ENCODE measurements at places on chromosomes 7 and 10.

- no peak for DNase-seq
Measured at GRCh38 chr7:139568346-139568675, 44.8 kb downstream of the CLEC2L start.

DNA sequence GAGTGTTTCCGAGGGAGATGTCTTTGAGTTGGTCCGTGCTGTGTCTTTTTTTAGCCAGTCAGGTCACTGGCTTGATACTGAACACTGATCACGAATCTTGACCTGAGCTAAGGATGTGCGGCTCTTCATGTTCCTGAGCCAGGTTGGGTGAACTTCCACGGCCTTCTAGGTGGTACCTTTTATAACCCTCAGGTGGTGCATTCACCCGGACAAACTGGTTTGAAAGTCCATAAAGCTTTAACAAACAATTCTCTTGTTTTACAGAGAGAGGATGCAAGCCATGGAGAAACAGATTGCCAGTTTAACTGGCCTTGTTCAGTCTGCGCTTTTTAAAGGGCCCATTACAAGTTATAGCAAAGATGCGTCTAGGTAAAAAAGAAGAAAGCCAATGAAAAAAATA lies 229.5 kb downstream of the ARHGAP21 start:
- no peak for DNase-seq

GRCh38 chr7:158284121-158284520 lies 303.5 kb downstream of the PTPRN2 start:
- DNase-seq, result no peak

GRCh38 chr10:88507826-88508453 lies 75.2 kb downstream of the RNLS start:
- no peak for DNase-seq

DNA sequence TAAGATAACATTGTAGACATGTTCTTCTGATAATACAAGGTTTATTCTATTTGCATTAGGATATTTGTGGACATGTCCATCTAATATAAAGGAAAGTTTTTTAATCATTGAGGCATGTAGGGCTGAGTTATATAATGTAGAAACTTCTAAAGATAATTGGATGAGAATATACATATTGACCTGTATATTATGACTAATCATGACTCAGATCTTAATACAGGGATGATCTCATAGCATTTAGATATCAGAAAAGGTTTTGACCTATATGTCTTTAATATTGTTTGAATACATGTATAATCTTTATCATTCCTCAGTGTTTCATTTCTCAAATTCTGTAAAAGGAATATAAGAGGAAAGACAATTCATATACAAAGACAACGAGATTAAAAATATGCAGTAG lies 39.2 kb downstream of the CD36 start:
- DNase-seq, result no peak

DNA sequence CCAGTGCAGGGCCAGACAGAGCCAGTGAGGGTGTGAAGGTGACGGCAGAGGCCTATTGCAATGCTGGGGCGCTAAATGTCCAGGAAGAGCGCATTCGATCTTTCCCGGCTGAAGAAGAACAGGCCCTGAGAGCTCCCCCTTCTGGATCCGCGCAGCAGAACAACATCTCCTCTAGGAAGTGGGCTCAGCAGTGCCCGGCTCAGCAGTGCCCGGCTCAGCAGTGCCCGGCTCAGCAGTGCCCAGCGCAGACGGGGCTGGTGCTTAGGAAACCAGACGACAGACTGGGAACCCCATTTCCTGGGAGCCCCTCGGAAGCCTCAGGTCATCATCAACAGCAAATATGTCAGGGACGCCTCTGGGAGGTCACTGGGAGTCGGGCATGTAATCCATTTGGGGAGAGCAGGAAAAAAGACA lies 4.7 kb upstream of the NOS3 start:
- no peak for DNase-seq

- no peak for DNase-seq
Measured at GRCh38 chr10:3780771-3781467, 4.1 kb downstream of the KLF6 start.

DNA sequence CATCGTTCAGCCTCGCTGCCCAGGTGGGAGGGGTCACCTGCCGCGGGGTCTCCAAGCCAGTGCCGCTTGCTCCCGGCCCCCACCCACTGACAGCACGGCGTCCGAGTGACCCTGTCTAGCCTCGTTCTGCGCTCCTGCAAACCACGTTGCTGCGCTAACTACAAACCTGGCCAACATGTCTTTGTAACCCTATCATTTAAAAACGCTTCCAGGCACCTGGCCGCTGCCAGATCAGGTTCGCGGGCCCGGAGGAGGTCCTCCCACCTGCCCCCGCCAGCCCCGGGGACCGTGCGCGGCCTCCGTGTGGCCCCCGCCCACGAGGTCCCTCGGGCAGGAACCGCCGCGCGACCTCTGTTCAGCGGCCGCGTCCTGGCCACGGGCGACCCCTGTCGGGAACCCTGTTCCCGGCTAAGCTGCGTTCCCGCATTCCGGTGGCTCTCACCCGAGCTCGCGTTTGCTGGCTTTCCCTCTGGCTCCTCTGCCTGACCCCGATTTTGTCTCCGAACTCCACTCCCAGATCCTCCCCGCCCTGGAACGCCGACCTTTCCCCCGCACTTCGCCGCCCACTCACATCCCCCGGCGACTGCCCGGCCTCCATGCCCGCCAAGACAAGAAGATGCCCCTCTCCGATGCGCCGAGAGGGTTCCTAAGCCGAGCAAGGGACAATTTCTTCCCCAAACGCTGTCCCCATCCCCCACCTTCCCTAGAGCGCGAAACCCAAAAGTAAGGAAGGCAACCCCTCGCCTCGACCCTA lies 2.4 kb downstream of the SFMBT2 start:
- no peak for DNase-seq

DNA sequence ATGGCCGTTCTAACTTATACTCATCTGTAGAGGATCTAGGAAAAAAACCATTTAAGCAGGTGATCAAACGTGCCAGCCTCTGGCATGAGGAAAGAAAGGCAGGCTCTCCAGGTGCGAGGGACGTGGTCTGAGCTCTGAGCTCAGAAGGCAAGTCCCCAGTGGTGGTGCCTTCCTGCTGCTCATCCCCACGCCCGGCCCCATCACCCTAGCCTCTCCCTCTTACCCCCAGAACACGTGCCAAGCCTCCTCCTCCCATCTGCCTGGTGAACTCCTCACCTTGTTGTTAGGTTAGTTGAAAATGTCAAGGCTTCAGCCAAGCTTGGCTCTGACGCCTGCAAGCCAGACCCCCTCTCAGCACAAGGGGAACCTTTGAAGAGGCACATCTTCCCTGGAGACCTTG lies 571.2 kb upstream of the MKI67 start:
- DNase-seq, result no peak

DNA sequence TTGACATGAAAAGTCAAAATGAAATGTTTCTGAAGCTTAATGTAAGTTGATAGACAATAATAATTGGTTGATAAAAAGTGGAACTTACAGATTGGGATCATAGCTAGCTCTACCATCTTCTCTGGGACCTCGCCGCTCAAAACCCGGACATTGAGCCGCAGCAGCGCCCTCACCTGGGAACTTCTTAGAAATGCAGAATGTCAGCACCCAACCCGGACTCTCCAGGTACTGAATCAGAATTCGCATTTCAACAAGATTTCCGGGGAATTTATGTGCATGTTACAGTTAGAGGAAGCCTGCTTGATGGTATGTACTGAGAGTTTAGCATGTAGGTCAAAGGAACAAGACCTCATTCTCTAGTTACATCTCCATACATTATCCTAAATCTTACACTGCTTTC lies 36.7 kb upstream of the ABLIM1 start:
- DNase-seq, result no peak

- DNase-seq, result no peak
Measured at GRCh38 chr10:93680412-93681047, 21.9 kb downstream of the FRA10AC1 start.

DNA sequence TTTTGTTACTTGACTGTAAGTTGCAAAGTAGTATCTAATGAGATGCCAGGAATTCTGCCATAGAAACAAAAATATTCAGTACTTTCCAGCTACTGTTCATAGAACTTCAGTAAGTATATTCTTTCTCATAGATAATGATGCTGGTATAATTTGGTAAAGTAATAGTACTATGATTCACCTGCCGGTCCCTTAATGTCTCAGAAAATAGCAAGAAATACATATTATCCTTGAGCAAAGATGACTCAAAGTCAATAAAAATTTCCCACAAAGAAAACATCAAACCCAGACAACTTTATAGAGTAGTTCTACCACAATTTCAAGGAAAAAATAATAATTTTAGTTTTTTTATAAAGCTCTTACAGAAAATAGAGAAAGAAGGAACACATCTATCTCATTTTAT lies 105.4 kb downstream of the EPDR1 start:
- no peak for DNase-seq

DNA sequence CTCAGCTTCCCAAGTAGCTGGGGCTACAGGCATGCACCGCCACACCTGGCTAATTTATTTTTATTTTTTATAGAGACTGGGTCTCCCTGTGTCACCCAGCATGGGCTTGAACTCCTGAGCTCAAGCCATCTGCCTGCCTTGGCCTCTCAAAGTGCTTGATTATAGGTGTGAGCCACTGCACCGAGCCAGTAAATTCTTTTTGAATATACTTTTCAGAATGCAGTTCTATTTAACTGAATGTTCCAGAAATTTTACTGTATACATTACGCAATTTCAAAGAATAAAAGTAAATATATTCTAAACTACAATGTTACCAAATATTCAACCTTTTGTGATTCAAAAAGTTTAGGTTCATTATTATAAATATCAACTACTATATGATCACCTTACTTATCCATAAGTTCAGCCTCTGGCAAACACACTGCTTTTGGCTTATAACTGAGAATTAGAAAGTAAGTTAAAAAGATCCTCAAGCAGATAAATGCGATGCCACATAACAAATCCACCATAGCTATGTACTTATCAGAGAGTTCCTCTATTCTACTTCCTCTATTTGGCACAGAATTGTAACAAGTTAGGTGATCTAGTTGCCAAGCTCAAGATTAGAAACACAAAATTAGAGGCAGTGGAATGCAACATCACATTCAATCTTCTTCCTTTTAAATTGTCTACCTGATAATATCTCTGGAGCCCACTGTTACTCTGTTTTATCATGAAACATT lies 118.2 kb downstream of the ANK3 start:
- no peak for DNase-seq

GRCh38 chr10:123409426-123409825 lies 255.2 kb downstream of the BUB3 start:
- no peak for DNase-seq

DNA sequence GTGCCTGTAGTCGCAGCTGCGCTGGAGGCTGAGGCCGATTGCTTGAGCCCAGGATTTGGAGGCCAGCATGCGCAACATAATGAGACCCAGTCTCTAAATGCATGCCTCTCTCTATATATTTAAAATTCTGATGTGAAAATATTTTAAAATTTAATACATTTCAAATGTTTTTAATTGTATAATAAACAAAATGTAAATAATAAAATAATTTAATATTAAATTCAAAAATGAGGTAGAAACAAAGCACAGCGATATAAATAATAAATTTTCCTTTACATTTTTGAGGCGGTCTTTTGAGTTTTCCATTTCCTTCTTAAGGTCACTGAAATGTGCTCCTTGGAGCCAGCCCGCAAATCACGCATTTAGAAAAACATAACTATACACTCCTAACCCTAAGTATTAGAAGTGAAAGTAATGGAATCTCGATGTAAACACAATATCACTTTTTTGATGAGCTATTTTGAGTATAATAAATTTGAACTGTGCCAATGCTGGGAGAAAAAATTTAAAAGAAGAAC lies 523 bp upstream of the CDK1 start:
- DNase-seq, result no peak

DNA sequence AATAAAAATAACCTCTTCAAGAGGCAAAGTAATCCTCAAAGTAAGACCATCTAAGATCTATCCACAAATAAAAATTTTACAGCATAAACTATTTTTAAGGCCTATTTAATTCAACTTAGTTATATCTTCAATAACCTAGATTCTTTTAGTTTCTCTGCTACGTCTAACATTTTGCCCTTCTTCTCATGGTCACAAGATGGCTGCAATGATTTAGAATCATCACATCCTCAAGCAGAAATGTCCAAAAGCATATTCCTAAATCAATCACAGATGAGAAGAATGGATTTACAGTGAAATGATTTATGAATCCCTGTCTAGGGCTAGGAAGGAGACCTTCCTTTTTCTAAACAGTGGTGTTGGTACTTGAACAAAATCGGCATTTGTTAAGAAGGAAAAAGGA lies 304.7 kb downstream of the ARHGAP12 start:
- DNase-seq, result no peak

GRCh38 chr7:73758581-73759138 lies 11.4 kb downstream of the CLDN3 start:
- DNase-seq, result no peak

DNA sequence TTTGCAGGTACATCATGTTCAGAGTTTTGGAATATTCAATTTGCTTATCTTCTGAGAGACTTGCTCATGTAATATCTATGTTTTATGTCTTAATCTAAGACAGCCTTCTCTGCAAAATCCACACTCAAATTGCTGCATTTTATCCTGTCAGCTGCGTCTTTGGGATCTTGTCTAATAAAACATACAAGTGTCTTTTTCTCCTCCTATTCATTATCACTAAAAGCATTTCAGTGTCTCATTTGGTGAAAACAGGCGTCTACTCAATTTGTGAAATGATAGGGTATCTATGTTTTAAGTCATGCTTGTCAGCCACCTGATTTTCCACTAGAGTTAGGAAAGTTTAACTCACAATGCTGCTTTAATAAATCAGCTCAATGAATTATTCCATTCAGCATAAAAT lies 112.7 kb upstream of the LRRTM3 start:
- no peak for DNase-seq

DNA sequence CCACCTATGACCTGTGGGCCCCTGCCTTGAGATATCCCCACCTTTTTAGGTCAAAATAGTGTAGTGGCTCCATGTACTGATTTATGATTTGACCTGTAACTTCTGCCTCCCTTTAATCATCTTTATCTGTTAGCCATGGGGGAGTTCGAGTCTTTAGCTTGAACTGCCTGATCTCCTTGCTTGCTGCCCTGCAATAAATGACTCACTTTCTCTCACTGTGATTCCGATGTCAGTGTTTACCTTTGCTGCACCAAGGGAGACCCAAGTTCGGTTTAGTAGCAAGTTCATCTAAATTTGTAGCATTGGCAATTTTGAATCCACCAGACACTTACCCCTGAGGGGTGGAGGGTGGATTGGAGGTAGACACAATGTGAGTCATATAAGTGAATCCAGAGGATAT lies 814.6 kb upstream of the AUTS2 start:
- no peak for DNase-seq

- DNase-seq, result no peak
Measured at GRCh38 chr7:104328970-104329825, 795 bp downstream of the LHFPL3 start.

DNA sequence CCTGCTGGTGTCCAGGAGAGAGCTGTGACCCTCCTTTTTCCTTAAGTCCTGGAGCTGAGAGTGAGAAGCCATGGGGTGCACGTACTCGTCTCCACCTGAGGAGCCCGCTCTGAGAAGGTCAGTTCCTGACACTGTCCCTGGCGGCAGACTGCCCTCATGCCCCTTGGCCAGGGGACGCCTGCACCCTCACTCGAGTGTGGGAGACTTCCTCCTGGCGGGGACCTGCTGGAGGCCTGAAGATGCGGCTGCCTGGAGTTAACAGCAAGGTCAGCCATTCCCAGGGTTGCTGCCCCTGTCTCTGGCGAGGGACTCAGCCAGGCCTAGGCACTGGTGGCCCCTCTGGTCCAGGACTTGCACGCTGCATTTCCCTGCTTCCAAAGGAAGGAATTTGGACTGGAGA lies 26.4 kb downstream of the TMEM120A start:
- no peak for DNase-seq
